Aorta (tissue), 5 donors: ENCODE measurements at places on chromosomes 13 and 19. TPM values are rescaled to one million over a fixed set of nuclear protein-coding genes. Genes with fewer than 3 reads are reported as not detected.

RNF225 gene
- polyA plus RNA-seq, result not detected

KLK12 gene
- polyA plus RNA-seq, result not detected

SRRM5 gene
- polyA plus RNA-seq, result not detected

SMIM7 gene
- polyA plus RNA-seq, result 92.7 TPM
